Activated naive CD8-positive, alpha-beta T cell treated with anti-CD3 and anti-CD28 coated beads for 36 hours (primary cell): ENCODE measurements at places on chromosomes 16 and 17.

DNA sequence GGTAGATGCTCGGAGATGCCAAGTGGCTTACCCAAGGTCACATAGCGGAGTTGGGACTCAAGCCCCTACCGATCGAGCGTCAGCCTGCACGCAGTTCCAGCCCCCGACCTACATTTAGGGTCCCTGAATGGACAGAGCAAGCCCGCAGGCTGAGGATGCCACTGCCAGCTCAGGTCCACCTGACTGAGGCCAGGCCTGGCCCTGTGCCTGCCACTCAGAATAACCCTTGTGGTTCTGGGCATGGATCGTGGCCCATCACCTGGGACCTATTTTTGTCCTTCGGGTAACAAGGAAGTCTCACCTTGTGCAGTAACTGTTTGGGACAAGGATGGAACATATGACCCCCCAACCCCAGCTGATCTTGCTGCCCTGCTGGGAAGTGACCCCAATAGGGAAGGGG lies 17.1 kb downstream of the CDH16 start:
- no peak for DNase-seq

DNA sequence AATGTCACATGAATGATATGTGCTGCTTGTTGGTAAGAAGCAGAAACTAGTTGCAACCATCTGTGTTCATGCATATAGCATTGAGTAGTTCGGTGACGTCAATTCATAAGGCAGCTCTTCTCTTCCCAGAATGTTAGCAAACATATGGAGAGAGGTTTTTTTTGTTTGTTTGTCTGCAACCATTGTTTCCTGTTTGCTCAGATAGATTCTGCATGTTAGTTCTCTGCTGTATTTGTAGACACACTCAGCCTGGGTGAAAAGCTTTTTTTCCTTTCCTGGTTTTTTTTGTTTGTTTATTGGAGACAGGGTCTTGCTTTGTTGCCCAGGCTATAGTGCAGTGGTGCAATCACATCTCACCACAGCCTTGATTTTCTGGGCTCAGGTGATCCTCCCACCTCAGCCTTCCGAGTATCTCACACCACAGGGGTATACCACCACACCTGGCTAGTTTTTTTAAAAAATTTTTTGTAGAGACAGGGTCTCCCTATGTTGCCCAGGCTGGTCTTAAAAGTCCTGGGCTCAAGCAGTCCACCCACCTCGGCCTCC lies 16.7 kb downstream of the WSB1 start:
- DNase-seq, result no peak

DNA sequence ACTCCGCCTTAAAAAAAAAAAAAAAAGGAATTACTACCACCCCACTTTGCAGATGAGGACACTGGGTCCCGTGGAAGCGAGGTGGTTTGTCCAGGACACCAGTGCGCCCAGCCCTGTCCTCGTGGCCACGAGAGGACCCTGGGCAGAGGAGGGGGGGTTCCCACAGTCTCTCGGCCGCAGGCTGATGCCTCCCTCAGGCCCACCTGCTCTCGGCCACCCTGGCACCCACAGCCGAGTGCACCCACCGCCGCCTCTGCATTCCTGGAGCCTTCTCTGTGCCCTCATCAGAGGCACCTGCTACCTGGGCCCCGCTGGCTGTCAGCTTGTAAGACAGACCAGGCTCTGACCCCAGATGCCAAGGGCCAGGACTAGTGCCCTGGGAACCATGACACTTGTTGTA lies 28.1 kb upstream of the PVALEF start:
- DNase-seq, result no peak

DNA sequence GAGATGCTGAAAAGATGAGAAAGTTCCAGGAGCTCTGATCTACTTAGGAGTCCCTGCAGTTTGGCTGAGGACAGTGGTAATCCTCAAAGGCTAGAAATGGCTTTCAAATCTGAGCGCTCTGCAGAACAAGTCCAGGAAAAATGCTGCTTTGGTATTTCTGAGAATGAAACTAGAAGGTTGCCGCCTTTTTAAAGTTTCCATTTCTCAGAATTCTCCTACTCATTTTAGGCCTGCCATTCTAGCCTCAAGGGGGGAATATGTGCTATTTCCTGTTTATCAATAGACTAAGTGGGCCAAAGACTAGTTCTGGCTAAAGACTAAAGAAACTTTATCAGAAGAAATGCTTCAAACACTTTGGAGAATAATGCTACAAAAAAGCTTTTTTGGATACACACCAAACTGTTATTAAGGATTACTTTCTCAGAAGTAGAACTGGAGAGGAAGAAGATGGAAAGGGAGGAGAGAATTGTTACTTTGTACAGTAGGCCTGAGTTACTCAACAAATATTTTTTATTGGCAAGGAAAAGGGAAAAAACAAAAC lies at the start of gene SLFN12L:
SLFN12L (minus strand) TSS at position 78 of the 541 bp plus-strand sequence. CDS start 15,314 bp downstream, outside the sequence.
- peak; percentile 28 for DNase-seq

- DNase-seq, result no peak
These were observed 1.3 kb upstream of the MRTFB start for GRCh38 chr16:14069818-14070217.

DNA sequence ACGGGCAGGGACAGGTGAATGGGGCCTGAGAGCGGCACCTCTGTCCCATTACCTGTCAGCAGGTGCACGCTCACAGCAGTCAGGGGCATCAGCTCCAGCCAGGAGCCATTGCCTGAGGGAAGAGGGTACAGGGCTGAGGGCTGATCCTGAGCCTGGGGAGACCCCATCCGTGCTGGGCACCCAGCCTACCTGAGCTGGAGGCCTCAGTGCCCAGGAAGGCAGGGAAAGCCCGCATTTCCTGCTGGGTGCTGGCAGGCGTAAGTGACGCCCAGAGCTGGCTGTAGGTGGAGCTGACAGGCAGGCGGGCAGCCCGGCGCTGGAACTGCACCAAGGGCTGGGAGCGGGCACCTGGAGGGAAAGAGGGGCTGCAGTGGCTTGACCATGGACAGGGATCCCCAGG lies 7.4 kb downstream of the FAM171A2 start:
- DNase-seq, result no peak

GRCh38 chr17:998111-998510 lies 1.2 kb downstream of the TIMM22 start:
- DNase-seq, result no peak
